ENCODE measurements at places on chromosomes 4 and X. TPM values are rescaled to one million over a fixed set of nuclear protein-coding genes. Genes with fewer than 3 reads are reported as not detected.

TMPRSS11D gene
- not detected for total RNA-seq

TMEM271 gene
- not detected for total RNA-seq

TRIM60 gene
- not detected for total RNA-seq

SOWAHD gene
- total RNA-seq, result 0.09 TPM

MMRN1 gene
- 0.42 TPM for total RNA-seq

ASMT gene
- not detected for total RNA-seq

SATL1 gene
- not detected for total RNA-seq

SHOX gene
- not detected for total RNA-seq

MAGEA12 gene
- not detected for total RNA-seq

BRS3 gene
- total RNA-seq, result not detected

GPR82 gene
- not detected for total RNA-seq

ACSL1 gene
- 71.9 TPM for total RNA-seq
